ENCODE measurements at places on chromosomes 1 and 21.

- no peak for DNase-seq
Measured at GRCh38 chr21:37744551-37744950, 171.7 kb downstream of the KCNJ6 start.

- no peak for DNase-seq
Measured at GRCh38 chr1:51236531-51237350, 668 bp downstream of the RNF11 start.

- no peak for DNase-seq
Measured at GRCh38 chr1:27418326-27419185, 26.1 kb downstream of the GPR3 start.

- DNase-seq, result no peak
Measured at GRCh38 chr1:25642574-25643108, 26.1 kb downstream of the MAN1C1 start.

DNA sequence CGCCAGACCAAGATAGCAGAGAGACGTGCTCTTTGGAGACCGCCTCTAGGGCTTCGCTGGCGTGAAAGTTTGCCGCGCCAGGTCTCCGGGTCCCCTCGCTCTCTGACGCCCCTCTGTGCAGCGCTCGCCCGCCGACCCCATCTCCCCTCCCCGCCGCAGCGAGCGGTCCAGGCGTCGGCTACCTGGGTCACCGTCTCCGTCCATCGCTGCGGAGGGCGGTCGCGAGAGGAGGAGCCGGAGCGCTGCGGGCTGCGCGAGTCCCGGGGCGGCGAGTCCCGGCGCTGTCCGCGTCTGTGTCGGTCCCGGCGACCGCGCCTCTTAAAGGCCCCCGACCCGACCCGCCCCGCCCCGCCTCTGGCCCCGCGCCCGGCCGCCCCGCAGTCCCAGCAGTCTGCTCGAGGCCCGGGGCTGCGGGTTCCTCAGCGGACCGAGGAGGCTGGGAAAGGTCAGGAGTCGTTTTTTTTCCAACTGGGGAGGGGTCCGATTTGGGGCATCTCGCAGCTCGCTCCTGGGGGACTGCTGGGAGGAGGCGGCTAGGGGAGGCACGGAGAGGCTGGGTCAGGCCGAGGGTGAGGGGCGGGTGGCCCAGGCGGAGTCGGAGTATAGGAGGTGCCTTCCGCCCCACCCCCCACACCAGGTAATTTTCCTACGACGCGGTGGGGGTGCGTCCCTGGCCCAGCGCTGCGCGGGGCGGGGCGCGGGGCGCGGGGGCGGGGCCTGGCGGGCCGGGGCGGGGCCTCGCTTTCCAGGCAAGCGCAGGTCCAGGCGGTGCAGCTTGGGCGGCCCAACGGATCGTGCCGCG is at the start of the genes FBXO2 and FBXO44:
Gene FBXO2 (minus strand): TSS at position 293 of the 802 bp plus-strand sequence. CDS start 89 bp downstream, at position 204.
Gene FBXO44 (plus strand): TSS at position 741 of the 802 bp plus-strand sequence. CDS start 959 bp downstream, outside the sequence.
- DNase-seq, result no peak

DNA sequence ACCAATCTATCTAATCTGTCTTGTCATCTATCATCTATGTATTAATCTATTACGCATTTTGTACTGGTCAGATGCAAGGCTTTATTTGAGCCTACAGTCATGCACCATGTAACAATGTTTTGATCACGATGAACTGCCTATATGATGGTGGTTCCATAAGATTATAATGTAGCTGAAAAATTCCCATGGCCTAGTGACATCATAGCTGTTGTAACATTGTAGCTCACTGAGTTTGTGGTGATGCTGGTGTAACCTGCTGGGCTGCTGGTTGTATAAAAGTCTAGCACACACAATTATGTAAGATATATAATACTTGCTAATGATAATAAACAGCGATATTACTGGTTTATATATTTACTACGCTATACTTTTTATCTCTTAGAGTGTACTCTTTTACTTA is 64.8 kb upstream of the IGSF5 start:
- DNase-seq, result no peak
